GM06990 (cell line): ENCODE measurements at places on chromosomes 6 and 20.

DNA sequence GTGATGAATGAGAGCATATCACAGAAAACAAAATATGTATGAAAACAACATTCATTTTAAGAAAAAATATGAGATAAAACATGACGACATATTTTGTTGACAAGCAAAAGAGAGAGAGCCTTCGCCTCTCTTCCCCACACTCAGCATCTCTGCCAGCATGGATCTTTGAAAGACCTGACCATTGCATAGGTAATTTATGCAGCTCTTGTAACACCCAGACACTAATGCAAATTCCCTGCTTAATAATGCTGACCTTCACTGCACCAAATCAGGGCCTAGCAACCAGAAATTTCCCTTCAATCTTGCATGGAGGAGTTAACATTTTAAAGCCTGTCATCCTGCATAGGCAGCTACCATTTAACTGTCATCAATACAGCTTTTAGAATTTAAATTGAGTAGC lies 50.0 kb upstream of the CNR1 start:
- no peak for DNase-seq

DNA sequence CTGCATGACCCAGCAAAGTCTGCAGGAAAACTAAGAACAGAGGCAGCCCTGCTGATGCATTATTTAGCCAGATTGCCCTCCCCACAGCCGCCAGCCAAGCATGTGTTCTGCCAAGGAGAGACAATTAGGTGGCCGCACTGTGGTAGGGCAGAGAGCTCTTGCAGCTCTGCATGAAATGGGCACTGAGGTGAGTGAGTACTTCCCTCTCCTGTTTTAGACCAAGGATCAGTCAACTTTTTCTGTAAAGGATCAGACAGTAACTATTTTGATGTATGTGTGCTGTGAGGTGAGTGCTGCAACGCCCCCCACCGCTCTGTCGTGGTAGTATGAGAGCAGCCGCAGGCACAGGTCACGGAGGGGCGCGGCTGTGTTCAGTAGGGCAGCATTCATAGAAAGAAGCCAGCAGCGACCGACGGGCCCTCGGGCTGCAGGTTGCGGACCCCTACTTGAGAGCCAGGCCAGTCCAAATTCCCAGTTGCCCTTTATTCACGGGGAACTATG lies 23.8 kb upstream of the FAM50B start:
- no peak for DNase-seq

- no peak for DNase-seq
These were observed 36.0 kb downstream of the SYNJ2 start for GRCh38 chr6:158017621-158018040.

- DNase-seq: no peak
These were observed 231.9 kb downstream of the DLL1 start for GRCh38 chr6:170058878-170059485.

DNA sequence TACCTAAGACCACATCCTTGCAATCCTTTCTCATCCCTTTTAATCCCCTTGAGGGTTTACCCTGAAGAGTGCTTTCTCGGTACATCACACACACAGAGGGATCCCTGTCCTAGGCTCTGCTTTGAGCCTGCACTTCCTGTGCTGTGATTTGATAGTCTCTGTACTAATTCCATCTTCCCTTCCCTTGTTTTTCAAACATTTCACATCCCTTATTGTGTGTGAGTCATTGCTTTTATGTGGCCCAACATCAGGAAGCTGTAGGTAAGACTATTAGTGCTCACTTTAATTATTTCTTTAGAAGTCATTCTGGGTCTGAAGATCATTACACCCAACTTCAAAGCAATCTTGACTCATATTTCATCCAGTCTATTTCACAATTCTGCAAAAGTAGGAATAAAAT lies 57.2 kb upstream of the ANKEF1 start:
- DNase-seq: no peak

GRCh38 chr6:49506569-49507111 lies 6.9 kb downstream of the GLYATL3 start:
- no peak for DNase-seq

DNA sequence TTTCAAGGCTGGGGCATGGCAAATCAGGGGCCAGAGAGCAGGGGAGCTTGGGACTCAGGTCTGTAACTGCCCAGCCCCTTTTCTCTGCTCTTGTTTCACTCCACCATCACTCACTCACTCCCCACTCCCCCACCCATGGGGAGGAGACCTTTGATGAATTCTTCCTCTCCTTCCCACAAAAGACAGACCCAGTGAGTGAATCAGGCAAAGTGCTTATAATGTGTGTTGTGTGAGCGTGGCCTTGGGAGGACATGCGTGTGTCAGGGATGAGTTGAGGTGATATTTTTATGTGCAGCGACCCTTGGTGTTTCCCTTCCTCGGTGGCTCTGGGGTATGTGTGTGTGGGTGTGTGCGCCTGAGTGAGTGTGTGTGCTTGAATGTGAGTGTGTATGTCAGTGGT lies 1.0 kb upstream of the CUL9 start:
- no peak for DNase-seq

DNA sequence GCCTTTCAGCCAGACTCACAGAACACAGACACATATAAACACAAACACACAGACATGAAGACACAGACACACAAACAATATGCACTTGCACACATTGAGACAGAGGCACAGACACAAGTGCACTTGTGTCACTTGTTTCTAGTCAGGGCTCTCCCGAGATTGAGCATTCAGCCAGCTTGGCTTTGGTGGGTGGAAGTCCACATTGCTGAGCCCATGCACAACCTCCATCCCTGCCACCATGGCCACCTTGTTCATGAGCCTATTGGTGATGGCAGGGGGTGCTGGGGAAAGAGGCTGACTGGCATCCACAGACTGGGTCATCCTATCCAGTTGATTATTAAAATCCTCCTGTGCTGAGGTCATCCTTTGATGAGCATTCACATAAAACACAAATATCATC lies 11.5 kb upstream of the CST7 start:
- DNase-seq: no peak

GRCh38 chr6:154928325-154928922 lies 66.7 kb upstream of the TIAM2 start:
- no peak for DNase-seq

DNA sequence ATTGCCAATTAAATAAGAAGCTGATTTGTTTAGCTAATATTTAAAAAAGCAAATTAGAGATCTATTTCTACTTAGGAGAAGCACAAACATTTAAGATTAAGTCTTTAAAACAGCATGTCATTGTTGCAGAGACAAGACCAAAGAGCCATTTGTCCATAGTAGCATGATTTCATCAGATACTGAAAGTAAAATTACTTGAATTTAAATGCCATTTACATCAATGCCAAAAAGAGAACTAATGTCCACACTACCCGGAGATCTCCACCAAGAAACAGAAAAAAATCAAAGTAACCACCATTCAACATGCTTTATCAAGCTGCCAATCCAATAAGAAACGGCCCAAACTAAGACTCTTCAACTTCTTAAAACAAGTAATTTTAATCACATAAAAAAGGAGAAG lies 15.7 kb downstream of the AURKA start:
- DNase-seq: no peak

DNA sequence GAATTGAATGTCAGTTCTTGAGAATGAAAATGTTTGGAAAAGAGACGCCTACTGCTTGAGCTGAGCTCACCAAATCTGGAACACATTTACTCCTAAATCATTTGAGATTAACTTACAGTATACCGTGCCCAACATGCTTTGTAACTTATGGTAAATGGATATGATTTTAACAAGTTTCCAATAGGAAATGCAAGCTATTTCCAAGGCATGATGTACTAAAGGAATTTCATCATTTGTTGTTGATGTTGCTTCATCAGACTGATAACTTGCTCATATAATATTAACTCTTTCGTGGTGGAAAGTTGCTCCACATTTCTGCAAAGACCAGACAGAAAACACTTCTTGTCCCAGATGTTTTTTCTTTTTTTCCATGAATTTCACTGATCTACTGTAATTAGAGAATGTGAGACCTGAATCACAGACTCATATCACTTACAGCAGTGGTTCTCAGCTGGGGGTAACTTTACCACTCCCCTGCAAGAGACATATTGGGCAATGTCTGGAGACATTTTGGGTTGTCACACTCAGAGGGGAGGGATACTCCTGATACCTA lies 116.6 kb upstream of the TRAF3IP2 start:
- DNase-seq: no peak

DNA sequence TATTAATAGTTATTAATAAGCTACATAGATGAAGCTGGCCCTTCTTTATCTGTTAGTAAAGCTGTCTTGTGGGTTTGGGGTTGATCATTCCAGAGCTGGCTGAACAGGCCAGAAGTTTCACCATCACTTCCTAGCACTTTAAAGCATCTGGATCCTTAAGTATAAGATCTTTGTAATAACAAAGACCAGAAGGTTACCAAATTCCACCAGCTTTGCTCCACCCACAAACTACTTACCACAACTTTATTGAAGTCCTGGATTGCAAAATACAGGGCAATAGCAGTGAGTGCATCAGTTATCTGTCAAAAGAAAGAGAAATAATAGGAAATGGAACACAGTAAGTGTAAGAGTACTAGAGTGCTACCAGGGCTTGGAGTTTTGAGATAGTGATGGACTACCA lies 33.0 kb downstream of the PIGU start:
- no peak for DNase-seq

DNA sequence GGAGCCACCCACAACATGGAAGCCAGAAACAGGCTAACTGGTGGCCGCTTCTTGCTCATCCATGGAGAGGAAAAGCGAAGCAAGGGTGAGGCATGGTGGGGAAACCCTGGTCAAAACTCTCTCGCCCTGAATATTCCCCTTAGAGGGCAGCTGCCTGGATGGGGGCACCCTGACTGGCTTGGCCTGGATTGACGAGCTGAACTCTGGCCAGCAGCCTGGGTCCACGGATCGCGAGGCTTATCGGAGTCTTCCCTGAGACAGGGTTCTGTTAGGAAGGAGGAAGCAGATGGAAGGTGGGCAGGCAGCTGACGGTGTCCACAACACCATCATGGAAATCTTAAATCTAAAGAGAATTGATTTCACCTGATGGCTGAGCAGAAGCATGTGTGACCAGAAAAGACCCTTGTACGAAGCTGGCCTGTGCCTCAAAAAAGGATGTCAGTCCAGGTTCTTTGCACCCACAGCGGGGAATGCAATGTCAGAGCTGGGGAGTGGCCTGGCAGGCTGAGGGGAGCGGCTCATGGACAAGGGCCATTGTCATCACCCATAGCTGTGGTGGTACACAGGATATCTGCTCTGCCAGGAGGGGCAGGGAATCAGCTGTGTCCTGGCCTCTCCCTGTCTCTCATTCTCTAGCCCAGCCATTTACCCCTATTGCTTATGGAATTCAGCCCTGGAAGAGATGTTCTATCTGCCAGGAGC lies 109.4 kb upstream of the SNX9 start:
- DNase-seq: no peak

GRCh38 chr6:152454003-152454402 lies 183.2 kb downstream of the SYNE1 start:
- DNase-seq: no peak

DNA sequence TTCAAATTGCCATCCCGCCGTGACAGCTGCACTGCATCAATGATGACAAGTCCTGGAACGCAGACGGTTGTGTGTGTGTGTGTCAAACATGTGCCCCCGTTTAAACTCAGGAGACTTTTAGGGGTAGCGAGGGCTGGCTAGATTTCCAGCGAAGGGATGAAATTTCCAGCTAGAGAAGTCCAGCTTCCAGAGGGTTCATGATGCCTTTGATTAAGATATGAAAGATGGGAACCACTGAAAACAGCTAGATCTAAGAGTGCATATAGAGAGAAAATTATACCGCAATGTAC lies 644 bp downstream of the KIZ start:
- DNase-seq: no peak

DNA sequence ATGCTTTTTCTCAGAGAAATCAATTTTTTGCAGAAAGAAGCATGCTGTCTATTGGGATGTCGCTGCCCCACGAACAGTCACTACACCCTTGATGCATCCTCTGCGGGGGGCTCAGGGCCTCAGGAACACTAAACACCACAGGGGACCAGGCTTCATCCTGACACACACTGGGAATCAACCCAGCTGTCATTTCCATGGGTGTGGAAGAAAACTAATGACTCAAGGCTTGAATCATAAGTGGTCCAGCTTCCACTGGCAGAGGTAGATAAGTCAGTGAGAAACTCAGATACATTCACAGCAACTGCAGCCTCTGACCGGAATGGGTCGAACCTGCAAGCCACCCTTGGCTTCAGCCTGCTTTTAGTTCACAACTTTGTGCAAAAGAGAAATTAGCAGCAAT lies 81.3 kb upstream of the SPTLC3 start:
- DNase-seq: no peak

- DNase-seq: no peak
These were observed 135.3 kb downstream of the ZFAND3 start for GRCh38 chr6:37954791-37955190.

GRCh38 chr20:10398834-10399369 lies 35.1 kb downstream of the MKKS start:
- DNase-seq: no peak

DNA sequence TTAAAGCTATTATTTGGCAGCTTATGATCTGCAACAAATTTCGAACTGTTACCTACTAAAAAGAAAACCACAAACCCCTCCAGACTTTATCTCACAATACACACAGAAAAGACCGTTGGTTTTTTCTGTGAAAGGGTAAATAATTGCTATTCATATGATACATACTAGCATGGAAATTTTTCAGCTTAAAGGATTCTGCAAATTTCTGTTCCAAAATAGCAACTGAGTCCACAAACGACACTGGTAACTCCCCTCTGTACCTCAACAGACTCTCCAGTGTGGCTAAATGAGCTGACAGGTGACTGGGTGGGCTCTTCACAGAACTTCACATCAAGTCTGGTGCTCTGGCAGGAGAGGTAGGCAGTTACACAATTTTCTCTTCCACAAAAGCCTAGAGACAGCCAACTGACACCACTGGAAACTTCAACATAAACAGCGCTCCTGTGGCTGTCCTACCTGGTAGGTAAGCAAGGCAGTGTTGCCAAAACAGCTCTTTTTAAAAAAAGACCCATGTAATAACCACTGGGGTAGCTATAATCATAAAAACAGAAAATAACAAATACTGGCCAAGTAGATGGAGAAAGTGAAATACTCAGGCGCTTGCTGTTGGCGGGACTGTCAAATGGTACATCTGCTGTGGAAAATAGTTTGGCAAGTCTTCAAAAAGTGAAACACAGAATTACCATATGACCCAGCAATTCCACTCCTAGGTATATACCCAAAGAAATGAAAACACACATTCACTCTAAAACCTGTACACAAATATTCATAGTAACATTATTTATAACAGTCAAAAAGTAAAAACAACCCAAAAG lies 37.8 kb downstream of the ELOVL5 start:
- no peak for DNase-seq

- no peak for DNase-seq
These were observed 116.3 kb upstream of the CHD6 start for GRCh38 chr20:41734506-41734945.

- no peak for DNase-seq
These were observed 875.6 kb downstream of the TFAP2A start for GRCh38 chr6:9539231-9539755.

- no peak for DNase-seq
These were observed 243.4 kb downstream of the TRDN start for GRCh38 chr6:123393331-123393730.

- DNase-seq: no peak
These were observed 282.1 kb downstream of the CD83 start for GRCh38 chr6:14399635-14400034.
